ENCODE measurements at places on chromosomes 1 and 21. TPM values are rescaled to one million over a fixed set of nuclear protein-coding genes. Genes with fewer than 3 reads are reported as not detected.

The AADACL3 gene
- polyA plus RNA-seq, result not detected

GRCh38 chr21:41817877-41818855 lies 51.3 kb upstream of the RIPK4 start:
- H3K4me1 ChIP-seq, result no peaks in the 10 kb centered on the region
- no peak overlapping the region for H3K27ac ChIP-seq
- H3K4me3 ChIP-seq, result no peak overlapping the region
- H3K27me3 ChIP-seq, result no peaks in the 10 kb centered on the region

- H3K4me3 ChIP-seq, result peak within 1 kb of the TSS; percentile 35
- no peaks in the 10 kb centered on the region for H3K4me1 ChIP-seq
- H3K27me3 ChIP-seq, result peaks cover 6% of the 10 kb centered on the region
- H3K27ac ChIP-seq, result peak within 1 kb of the TSS; percentile 78
- H3K36me3 ChIP-seq, result no peaks in the 10 kb centered on the region
These were observed at the start of gene MYOM3 for GRCh38 chr1:24111996-24112779. Gene MYOM3, minus strand, starts transcription at chr1:24112135. Its CDS starts 3,499 bp downstream, at chr1:24108636.

GRCh38 chr1:15296585-15297321 lies 49.7 kb downstream of the FHAD1 start:
- H3K36me3 ChIP-seq, result no peaks in the 10 kb centered on the region
- H3K27me3 ChIP-seq, result no peaks in the 10 kb centered on the region
- H3K27ac ChIP-seq, result no peak overlapping the region
- no peaks in the 10 kb centered on the region for H3K4me1 ChIP-seq
- no peak for DNase-seq
- H3K4me3 ChIP-seq, result no peak overlapping the region

The SLC44A5 gene
- polyA plus RNA-seq, result 1.1 TPM

The SMG5 gene
- polyA plus RNA-seq, result 57.0 TPM

GRCh38 chr1:54404939-54405897 lies 976 bp downstream of the SSBP3 start:
- H3K27ac ChIP-seq, result no peak overlapping the region
- H3K36me3 ChIP-seq, result peaks cover 19% of the 10 kb centered on the region
- H3K4me1 ChIP-seq, result peaks cover 50% of the 10 kb centered on the region
- H3K4me3 ChIP-seq, result peak overlapping the region; percentile 66

GRCh38 chr1:157798211-157798610 lies 21.3 kb upstream of the FCRL2 start:
- H3K36me3 ChIP-seq, result no peaks in the 10 kb centered on the region
- H3K27ac ChIP-seq, result no peak overlapping the region
- no peaks in the 10 kb centered on the region for H3K27me3 ChIP-seq
- H3K4me1 ChIP-seq, result no peaks in the 10 kb centered on the region

The IGSF3 gene
- polyA plus RNA-seq, result 8.1 TPM

The HSD3B2 gene
- polyA plus RNA-seq, result 2.8 TPM

- DNase-seq, result no peak
- no peaks in the 10 kb centered on the region for H3K36me3 ChIP-seq
- H3K27me3 ChIP-seq, result no peaks in the 10 kb centered on the region
- H3K4me3 ChIP-seq, result no peak overlapping the region
These were observed 7.1 kb downstream of the ERVH48-1 start for GRCh38 chr21:42918291-42918690.
